ENCODE measurements at places on chromosomes 3 and 15. TPM values are rescaled to one million over a fixed set of nuclear protein-coding genes. Genes with fewer than 3 reads are reported as not detected.

- no peak for DNase-seq
- H3K27me3 ChIP-seq: no peaks in the 10 kb centered on the region
- no peaks in the 10 kb centered on the region for H3K36me3 ChIP-seq
- H3K4me3 ChIP-seq: no peak overlapping the region
These were observed 126.8 kb downstream of the PEAK1 start for GRCh38 chr15:77292969-77293558.

GRCh38 chr3:51686512-51687215, 15.6 kb downstream of the TEX264 start:
- peaks cover 9% of the 10 kb centered on the region for H3K4me1 ChIP-seq
- H3K36me3 ChIP-seq: no peaks in the 10 kb centered on the region
- H3K4me3 ChIP-seq: no peak overlapping the region

- H3K27me3 ChIP-seq: peaks cover 10% of the 10 kb centered on the region
- H3K4me1 ChIP-seq: peaks cover 24% of the 10 kb centered on the region
- H3K36me3 ChIP-seq: no peaks in the 10 kb centered on the region
- no peak for DNase-seq
- no peak overlapping the region for H3K27ac ChIP-seq
These were observed 23.5 kb upstream of the HES1 start for GRCh38 chr3:194112120-194113106.

GRCh38 chr3:79041621-79042020, 726.2 kb downstream of the ROBO1 start:
- no peak for DNase-seq
- no peaks in the 10 kb centered on the region for H3K36me3 ChIP-seq
- no peaks in the 10 kb centered on the region for H3K27me3 ChIP-seq
- H3K4me1 ChIP-seq: no peaks in the 10 kb centered on the region
- H3K27ac ChIP-seq: no peak overlapping the region
- no peak overlapping the region for H3K4me3 ChIP-seq

The CELSR3 gene
- 26.5 TPM for total RNA-seq

DNA sequence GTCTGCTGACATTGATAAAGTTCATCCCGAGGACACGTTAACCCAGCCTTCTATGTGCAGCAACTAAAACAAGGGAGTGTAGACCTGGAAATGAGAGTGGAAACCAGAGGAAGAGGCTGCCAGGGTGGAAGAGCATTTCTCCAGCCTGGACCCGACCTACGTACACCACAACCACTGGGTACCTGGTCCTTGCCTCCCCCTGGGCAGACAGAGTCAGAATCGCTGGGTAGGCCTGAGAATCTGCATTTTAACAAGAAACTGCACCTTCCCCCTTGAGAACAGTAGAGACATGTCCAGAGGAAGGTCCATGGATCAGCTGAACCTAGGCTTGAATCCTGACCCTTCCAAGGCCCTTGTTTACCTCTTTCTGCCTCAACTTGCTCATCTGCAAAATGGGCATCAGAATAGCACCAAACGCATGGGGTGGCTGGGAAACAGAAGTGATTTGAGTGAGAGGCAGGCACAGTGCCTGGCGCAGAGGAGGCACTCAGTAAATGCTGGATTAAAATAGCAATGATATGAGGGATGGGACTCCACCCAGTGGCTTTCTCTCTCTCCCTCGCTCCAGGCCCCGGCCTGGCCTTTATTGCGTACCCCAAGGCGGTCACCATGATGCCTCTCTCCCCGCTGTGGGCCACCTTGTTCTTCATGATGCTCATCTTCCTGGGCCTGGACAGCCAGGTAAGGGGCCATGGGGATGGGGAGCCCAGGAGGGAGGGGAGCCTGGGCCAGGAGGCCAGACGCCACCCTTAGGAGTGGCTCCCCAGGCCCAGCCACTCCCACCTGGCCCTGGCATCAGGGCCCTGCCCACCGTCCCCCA, 66.9 kb upstream of the SLC6A1 start:
- H3K27me3 ChIP-seq: peaks cover 34% of the 10 kb centered on the region
- DNase-seq: no peak
- H3K4me3 ChIP-seq: no peak overlapping the region
- H3K36me3 ChIP-seq: no peaks in the 10 kb centered on the region

DNA sequence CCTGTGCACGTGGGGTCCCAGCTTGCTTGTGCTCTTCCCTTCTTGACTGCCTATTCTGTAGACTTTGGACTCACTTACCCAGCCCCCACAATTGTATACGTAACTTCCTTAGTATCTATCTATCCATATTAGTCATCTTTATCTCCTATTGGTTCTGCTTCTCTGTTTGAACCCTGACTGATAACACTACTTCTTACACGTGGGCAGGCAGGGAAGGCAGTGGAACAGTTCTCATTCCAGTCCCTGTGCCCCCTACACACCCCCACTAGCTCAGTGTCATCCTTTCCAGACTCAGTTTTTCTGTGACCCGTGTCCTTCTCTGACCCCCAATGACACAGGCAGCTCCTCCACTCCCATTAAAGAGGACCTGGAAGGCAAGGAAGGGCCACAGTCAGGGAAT, 74.2 kb upstream of the FBN1 start:
- H3K36me3 ChIP-seq: peaks cover 19% of the 10 kb centered on the region
- DNase-seq: no peak
- H3K4me3 ChIP-seq: no peak overlapping the region
- no peaks in the 10 kb centered on the region for H3K27me3 ChIP-seq
- H3K27ac ChIP-seq: no peak overlapping the region

GRCh38 chr3:115659253-115660220, 36.2 kb downstream of the GAP43 start:
- no peaks in the 10 kb centered on the region for H3K27me3 ChIP-seq
- H3K36me3 ChIP-seq: no peaks in the 10 kb centered on the region

GRCh38 chr3:63914312-63914711, 2.1 kb upstream of the SCAANT1 start:
- H3K4me3 ChIP-seq: peak overlapping the region; percentile 96
- no peak overlapping the region for H3K27ac ChIP-seq
- H3K27me3 ChIP-seq: peaks cover 7% of the 10 kb centered on the region
- DNase-seq: no peak
- peaks cover 27% of the 10 kb centered on the region for H3K4me1 ChIP-seq
